ENCODE measurements at places on chromosomes 3 and 15.

- DNase-seq = no peak
Measured at GRCh38 chr15:70103880-70104626, 6.3 kb upstream of the TLE3 start.

- no peak for DNase-seq
Measured at GRCh38 chr3:156483961-156484787, 70.7 kb downstream of the SSR3 start.

DNA sequence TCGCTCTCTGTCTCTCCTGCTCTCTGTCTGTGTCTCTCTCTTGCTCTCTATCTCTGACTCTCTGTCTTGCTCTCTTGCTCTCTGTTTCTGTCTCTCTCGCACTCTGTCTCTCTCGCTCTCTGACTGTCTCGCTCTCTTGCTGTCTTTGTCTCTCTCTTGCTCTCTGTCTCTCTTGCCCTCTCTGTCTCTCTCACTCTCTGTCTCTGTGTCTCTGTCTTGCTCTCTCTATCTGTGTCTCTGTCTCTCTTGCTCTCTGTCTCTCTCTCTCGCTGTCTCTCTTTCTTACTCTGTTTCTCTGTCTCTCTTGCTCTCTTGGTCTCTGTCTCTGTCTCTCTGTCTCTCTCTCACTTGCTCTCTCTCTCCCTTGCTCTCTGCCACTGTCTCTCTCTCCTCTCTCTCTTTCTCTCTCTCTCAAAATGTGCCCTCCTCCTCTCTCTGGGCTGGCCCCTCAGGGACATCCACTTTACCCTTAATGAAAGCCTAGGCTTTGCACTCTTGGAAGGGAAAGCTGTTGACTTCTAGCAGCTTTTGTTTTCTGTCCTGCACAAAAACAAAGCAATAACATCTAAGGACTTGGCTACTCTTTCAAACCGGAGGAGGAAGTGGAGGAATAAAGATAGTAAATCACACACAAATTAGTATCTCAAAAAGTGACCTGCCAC is 73.9 kb upstream of the NR2E3 start:
- DNase-seq = no peak

- no peak for DNase-seq
Measured at GRCh38 chr3:14544282-14545250, 4.4 kb upstream of the GRIP2 start.

DNA sequence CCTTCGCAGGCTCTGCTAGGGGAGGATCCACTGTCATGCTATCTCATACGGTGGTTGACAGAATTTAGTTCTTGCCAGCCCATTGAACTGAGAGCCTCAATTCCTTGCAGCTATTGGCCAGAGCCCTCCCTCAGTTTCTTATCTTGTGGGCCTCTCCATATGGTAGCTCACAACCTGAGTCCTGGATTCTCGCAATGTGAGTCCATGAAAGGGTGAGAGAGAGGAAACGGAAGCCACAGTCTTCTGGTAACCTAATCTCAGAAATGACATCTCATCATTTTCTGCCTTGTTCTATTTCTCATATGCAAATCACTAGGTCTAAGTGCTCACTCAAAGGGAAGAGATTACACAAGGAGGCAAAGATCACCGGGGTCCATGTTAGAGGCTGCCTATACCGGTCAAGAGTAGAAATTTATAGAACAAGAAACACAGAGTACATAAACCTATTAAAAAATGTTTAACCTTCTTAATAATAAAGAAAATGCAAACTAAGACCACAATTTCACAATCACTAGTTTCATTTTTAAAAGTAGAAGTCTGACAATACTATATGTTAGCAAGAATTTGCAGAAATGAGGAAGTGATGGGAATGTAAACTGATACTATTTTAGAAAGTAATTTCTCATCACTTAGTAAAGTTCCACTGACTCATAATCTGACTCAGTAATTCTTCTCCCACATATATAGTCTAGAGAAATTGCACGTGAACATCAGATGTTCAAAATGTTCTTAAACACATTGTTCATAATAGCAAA is 378.4 kb upstream of the AGTR1 start:
- no peak for DNase-seq

- DNase-seq = no peak
Measured at GRCh38 chr3:62103531-62103930, 269.8 kb downstream of the FEZF2 start.

GRCh38 chr3:99365396-99365795 is 273.0 kb upstream of the COL8A1 start:
- DNase-seq = no peak

GRCh38 chr3:58556761-58557221 is 19.8 kb upstream of the ACOX2 start:
- DNase-seq = no peak

- no peak for DNase-seq
Measured at GRCh38 chr15:71397377-71397776, 282.1 kb downstream of the THSD4 start.

GRCh38 chr15:58554758-58555157 is 123.0 kb downstream of the LIPC start:
- DNase-seq = no peak

DNA sequence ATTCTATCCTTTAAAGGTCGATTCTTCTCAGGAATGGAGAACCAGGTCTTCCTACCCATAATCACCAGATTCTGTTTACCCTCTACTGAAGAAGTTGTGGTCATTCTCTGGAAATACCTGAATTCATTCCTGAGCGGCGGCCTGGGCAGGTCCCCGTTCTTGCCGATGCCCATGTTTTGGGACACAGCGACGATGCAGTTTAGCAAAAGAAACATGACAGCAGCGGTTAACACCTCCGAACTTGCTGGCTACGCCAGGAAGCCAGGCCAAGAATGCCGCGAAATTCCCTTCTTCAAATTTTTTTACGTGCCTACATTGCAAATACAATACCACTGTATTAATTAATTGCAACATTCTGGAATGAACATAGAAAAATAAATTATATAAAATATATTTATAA is 1.4 kb downstream of the DHFR2 start:
- no peak for DNase-seq

GRCh38 chr15:64010719-64011118 is 35.6 kb downstream of the DAPK2 start:
- peak; percentile 71 for DNase-seq
